ENCODE measurements at places on chromosomes 11 and 22.

GRCh38 chr11:120952461-120953434, 71.2 kb upstream of the TBCEL start:
- DNase-seq, result peak; percentile 61

GRCh38 chr11:87473174-87473573, 435.4 kb downstream of the TMEM135 start:
- DNase-seq, result no peak

DNA sequence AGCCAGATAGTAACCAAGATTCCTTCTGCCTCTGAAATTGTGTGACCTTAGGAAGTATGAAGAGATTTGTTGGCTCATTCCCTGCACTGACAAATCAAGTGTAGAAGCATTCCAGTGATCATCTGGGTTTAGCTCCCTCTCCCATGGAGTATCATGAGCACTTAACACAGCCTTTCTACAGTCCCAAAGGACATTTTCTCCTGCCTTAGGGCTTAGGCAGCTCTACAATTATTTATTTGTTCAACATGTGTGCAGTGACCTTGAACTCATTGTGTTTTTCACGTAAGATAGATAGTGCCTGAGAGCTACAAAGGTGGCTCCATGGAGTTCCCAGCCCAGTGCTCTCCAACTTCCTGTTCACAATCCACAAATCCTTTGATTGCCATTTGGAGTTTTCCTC, 94.8 kb upstream of the FAT3 start:
- no peak for DNase-seq

DNA sequence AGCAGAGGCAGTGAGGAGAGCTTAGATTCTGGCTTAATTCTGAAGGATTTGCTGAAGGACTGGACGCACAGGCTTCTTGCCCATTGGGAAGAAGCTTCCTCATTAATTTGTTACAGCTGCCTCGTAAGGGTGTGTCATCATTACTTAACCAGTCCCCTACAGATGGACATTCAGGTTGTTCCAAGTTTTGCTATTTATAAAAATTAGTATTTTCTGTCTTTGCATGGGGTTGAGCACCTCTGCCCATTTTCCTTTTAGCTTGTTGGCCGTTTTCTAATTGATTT, 38.1 kb downstream of the CAPN1 start:
- DNase-seq, result peak; percentile 56

DNA sequence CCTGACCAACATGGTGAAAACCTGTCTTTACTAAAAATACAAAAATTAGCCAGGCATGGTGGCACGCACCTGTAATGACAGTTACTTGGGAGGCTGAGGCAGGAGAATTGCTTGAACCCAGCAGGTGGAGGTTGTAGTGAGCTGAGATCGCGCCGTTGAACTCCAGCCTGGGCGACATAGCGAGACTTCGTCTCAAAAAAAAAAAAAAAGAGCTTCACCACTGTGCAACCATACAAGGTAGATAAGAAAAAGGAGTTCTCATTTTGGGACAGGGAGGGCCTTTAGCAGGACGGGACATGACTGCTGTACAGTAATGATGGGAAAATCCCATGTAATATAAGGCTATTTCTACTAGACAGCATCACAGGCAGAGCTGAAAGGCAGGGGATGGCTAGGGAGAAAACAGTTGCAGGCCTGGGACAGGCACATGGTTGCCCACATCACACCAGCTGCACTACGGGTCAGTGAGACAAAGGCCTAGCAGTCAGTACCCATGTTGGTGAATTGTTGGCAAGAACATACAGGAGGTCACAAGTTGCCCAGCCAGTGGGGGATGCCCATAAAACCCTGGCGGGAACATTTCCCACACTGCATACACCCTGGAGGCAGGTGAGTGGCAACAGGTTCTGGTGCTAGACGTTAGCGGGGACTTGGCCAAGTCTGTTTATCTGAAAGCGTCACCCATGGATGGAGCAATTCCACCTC, 5.4 kb downstream of the TANGO2 start:
- no peak for DNase-seq

DNA sequence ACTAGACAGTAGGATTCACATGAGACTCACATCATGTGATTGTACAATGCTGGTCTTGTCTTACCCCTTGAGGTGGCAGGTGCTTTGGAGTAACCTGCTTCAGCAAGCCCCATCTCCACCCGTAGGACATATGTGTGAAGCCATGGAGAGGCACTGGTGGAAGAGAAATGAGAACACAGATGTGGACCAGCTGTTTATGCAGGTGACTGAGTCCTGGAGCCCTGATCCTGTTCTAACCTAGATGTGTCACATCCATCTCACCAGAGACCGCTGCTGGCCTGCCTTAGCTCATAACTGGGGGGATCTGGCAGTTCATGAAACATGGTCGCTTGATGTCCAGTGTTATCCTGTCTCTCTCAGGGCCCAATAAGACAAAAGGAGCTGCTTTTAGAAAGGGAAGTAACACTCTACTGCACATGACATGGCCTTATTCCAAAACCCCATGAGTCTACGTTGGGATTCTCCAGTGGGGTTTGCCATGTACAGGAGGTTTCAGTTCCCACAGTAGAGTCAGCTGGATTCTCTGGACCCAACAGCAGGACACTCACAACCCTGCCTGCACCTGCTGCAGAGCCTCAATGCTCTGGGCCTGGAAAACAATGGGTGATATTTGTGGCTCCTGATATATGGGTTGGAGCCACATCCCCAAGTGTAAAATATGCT, 62.0 kb downstream of the GGTLC2 start:
- DNase-seq, result peak; percentile 19

DNA sequence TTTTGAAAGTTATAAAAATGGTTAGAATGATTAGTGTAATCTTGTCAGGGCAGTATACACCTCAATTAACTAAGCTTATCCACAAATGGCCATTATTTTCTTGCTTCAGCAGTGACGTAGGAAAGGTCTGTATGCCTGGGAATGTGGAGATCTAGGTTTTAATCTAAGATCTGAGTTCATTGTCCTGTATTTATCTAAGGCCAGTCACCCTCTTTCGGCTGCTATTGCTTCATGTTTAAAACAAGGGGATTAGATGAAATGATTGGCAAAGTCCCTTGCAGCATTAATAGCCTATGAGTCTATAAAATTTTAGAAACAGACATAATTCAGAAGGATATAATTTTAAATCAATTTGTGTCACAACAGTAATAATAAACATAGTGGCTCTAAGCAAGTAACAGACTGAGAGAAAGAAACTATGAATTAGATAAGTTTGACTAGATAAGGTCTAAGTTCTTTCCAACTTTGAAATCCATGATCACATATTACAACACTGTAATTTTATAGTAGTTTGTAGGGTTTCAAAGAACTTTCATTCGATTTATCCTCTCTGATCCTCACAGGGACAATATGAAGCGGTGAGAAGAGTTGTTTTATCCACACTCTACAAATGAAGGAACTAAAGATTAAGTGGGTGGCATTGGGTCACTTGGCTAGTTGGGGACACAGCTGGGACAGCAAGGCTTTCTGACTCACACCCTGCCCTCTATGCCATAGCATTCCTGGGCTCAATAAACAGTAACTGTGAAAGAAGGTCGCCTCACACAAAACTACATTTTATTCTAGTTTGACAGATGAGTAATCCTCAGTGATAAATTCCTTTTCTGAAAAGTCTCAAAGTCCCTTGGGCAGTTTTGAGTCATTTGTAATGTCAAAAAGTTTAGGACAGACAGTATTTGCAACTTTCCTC, 60.6 kb upstream of the RDX start:
- peak; percentile 72 for DNase-seq

DNA sequence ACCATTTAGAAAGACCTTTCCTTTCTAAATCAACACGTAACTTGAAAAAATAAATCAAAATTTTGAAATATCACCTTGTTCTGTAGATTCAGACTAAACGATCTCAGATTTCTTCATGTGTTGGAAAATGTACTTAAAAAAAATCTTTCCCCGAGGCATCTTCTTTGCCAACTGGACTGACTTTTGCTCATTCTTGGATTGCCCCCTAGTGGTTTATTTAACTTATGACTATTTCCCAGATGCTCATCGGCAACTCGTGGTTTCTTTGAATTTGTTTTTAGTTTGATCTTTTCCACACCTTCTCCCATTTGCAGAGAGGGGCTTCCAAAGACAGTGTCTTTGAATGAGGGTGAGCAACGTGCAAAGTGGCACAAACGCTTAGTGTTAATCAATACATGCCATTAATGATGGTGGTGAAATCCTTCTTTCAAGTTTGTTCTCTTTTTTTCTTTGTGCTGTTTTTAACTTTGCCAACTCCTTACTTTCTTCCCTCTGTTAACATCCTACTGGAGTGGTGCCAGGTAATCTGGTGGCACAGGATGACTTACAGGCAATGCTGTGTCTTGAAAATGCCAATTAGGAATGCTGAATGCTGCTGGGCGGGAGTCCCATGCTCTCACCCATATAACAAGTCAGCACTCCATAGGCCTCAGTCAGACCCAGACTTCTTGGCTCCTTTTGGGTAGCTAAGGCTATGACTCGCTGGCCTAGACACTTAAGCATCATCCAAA, 18.3 kb downstream of the PRSS23 start:
- peak; percentile 67 for DNase-seq

DNA sequence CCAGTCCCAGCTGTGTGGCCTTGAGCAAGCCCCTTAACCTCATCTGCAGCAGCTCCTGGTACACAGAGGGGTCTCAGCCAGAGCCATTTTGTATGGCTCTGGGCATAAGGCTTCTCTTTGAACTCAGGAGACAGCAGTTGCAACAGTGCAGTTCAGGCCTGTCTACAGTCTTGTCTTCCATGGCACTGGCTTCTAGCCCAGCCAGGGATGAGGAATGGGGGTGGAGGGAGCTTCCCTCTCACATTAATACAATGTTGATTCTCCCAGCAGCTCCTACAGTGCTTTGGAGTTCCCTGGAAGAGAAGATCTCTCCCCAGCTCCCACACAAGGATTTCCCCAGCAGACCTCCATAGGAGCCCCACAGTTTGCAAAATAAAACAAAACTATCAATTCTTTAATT, 350.2 kb downstream of the BUD13 start:
- no peak for DNase-seq

- DNase-seq, result no peak
These were observed 1001.0 kb upstream of the TENM4 start for GRCh38 chr11:80441821-80442220.

DNA sequence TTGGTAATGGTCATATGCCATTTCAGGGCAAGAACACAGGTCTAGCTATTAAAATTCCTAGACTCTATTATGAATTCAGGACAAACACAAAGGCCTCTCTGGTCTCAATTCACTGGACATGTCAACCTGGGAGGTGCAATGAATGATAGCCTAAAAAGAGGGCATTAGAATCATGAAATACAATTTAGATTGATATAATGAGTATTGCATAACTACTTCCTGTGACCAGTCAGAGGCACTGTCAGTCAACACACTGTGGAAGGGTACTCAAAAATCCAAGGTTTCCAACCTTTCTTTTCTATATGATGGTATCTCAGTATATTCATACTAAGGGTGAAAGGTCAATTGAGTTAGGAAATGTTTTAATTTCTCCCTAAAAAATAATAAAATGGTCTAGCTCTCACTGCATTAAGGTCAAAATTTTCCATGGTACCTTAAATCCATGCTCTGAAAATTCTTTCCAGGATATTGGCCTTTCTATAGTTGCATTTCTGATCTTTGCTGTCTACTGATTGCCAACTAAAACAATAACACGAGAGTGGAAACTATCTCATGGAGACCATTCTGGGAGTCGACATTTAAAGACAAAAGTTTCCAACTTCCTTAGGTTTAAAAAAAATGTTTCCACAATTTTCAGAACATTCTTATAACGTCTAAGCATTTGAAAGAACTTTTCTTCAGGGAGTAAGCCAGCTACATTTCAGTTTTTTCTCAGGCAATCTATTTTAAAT, 81.7 kb upstream of the APOA1 start:
- DNase-seq, result no peak

DNA sequence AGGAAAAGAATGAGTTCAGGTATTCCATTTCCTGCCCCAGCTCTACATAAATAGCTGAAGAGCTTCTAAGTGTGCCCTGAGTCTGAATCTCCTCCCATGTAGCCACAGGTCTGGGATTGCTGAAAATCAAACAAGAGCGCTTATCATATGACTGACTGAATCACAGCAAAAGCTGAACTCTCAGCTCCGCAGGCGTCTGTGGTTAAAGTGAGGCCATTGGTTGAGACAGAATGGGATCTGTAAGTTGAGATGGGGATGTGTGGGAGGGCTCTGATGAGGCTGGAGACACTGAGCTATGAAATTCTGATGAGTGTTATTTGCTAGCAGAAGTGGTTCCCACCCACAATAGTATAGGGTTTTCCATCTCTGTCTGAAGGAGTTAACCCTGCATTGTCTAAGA, 637.0 kb downstream of the OPCML start:
- no peak for DNase-seq

DNA sequence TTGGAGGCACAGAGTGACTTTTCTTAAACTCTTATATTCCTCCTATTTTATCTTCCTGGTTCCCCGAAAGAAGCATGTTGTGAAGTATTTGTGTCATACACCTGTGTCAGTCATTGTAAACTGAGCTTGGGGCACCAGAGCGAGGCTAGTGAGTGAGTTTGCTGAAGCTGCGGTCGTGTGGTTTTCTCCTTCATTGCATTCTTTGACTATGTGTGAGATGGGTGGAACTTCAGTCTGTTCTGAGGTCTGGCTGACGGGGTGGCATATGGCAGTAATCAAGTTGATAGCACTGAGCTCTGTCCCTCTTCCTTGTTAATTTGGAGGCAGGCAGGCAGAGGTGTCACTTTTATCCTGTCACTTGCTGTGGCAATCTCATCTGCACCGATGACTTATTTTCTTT, 4.2 kb downstream of the VPS26B start:
- DNase-seq, result no peak

DNA sequence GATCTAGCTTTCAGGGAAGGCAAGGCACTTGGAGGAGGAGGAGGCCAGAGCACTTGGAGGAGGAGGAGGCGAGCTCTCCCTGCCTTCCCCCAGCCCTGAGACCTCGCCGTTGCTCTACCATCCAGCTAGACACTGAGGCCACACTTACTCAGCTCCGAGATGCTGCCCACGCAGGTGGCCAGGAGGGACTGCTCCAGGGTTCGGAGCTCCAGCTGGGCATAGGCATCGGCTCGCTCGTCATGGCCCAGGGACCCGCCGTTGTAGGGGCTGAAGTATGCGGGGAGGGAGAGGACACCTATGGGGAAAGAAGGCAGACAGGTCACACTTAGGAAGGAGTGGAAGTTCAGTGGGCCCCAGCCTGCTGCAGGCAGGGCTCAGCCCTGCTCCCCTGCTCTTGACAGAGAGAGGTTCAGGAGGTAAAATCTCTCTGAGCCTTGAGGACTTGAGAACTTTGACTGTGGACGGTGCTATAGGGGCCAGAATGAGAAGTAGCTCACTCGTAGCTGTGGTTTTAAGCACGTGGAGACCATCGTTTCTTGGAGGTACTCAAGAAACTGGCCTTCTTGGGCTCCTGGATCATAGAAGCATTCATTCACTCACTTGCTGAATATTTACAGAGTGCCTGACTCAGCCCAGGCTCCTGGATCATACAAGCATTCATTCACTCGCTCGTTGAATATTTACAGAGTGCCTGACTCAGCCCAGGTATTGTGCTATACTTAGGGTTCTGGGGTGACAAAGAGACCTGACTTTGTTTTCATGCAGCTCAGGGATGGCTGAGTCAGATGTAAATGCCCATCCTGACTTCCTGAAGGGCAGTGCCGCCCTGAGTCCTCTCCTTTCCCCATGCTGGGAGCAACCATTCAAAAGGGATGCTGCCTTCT, 99.2 kb downstream of the NAT10 start:
- no peak for DNase-seq

Measured in inflammatory macrophage (primary cell).